ENCODE measurements at places on chromosomes 3 and 15.

- H3K27ac ChIP-seq, result no peak overlapping the region
- no peaks in the 10 kb centered on the region for H3K27me3 ChIP-seq
- no peak for DNase-seq
- no peak overlapping the region for H3K4me3 ChIP-seq
- no peaks in the 10 kb centered on the region for H3K36me3 ChIP-seq
Measured at GRCh38 chr3:31871939-31872507, 109.0 kb downstream of the OSBPL10 start.

DNA sequence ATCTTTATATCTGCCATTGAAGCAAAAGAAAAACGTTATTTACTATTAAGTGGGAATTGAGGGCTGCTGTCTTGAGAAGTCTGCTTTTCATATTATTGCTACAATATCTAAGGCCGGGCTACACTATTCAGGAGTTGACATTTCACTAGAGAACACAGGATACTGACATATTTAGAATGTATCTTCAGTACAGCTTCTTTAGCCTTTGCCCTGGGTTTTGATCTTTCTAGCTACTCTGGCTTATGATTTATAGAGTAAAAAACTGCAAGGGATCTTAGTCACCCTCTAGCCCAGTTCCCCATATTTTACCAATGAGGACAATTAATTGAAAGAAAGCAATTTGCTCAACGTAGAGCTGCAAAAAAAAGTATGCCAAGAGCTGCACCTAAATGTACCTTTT, 307.4 kb upstream of the DPPA4 start:
- H3K36me3 ChIP-seq, result no peaks in the 10 kb centered on the region
- no peaks in the 10 kb centered on the region for H3K27me3 ChIP-seq
- H3K4me3 ChIP-seq, result no peak overlapping the region
- DNase-seq, result no peak
- no peaks in the 10 kb centered on the region for H3K4me1 ChIP-seq
- no peak overlapping the region for H3K27ac ChIP-seq

- no peak overlapping the region for H3K4me3 ChIP-seq
- no peaks in the 10 kb centered on the region for H3K27me3 ChIP-seq
- DNase-seq, result no peak
Measured at GRCh38 chr3:32888739-32889138, 62.7 kb upstream of the CCR4 start.

DNA sequence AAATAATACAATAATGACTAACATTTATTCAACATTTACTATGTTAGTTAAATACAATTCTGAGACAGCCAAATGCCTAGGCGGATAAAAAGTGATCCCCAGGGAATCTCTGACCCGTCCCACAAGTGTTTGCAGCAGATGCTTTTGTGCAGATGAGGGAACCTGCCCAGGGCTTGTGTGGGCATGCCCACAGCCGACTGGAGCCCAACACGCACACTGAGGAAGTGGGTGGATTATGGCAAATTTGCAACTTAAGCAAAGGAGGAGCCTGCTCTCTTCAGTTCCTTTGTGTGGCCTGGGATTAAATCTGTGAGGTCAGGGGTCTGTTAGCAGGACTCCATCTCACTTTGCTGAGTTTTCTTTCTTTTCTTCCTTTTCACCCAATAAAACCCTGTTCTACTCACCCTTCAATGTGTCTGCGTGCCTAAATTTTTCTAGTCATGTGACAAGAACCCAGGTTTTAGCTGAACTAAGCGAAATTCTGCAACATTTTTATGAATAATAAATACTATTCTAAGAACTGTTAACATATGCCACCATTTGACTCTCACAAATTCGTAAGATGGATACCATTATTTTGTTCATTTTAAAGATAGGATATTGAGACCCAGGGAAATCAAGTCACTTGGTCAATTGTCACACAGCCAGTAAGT, 13.9 kb upstream of the RTP1 start:
- no peaks in the 10 kb centered on the region for H3K36me3 ChIP-seq
- no peak overlapping the region for H3K27ac ChIP-seq
- no peak for DNase-seq
- no peaks in the 10 kb centered on the region for H3K4me1 ChIP-seq
- H3K27me3 ChIP-seq, result no peaks in the 10 kb centered on the region

DNA sequence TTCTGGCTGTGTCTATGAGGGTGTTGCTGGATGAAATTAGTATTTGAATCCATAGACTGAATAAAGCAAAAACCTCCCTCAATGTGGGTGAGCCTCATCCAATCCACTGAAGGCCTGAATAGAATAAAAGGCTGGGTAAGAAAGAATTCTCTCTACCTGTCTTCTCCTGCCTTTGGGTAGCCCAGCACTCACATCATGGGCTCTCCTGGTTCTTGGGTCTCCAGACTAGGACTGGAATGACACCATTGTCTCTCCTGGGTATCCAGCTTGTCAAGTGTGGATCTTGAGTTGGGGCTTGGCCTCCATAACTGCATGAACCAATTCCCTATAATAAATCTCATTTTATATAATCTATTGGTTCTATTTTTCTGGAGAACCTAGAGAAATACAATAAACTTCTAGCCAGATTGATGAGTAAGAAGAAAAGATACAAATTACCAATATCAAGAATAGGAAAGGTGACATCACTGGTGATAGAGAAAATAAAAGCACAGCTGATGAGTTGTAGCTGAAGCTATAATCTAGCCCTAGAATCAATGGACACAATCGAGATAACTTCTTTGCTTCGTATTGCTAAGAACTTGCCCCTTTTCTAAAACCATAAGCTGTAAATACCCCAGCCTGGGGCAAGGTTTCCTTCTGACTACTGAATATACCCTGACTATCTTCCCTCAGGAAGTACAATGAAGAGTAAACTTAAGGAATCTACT, 106.4 kb downstream of the ANO10 start:
- no peaks in the 10 kb centered on the region for H3K4me1 ChIP-seq
- no peaks in the 10 kb centered on the region for H3K27me3 ChIP-seq
- peaks cover 3% of the 10 kb centered on the region for H3K36me3 ChIP-seq
- DNase-seq, result no peak
- H3K4me3 ChIP-seq, result no peak overlapping the region

GRCh38 chr3:156632601-156633000, 41.8 kb upstream of the TIPARP start:
- H3K4me1 ChIP-seq, result no peaks in the 10 kb centered on the region
- no peak for DNase-seq
- H3K4me3 ChIP-seq, result no peak overlapping the region
- no peak overlapping the region for H3K27ac ChIP-seq
- no peaks in the 10 kb centered on the region for H3K27me3 ChIP-seq

GRCh38 chr3:31851278-31851677, 129.8 kb downstream of the OSBPL10 start:
- no peaks in the 10 kb centered on the region for H3K4me1 ChIP-seq
- no peaks in the 10 kb centered on the region for H3K36me3 ChIP-seq
- DNase-seq, result no peak
- H3K27me3 ChIP-seq, result no peaks in the 10 kb centered on the region

DNA sequence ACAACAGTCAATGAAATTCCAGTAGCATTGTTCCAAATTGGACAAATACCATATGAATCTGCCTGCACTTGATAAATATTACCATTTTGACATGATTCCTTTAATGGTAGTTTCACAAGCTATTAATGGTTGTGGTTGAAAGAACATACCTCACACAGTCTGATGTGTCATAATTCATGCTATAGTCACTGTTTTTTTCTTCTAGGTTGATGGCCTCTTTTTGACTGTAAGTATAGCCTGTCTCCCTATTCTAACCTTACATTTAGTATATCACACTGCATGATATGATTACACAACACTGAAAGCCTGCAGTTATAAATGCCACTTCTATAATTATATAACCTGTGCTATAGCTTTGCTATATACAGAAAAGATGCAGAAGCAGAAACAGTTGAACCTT, 834.1 kb downstream of the NSUN3 start:
- H3K4me1 ChIP-seq, result no peaks in the 10 kb centered on the region
- H3K36me3 ChIP-seq, result no peaks in the 10 kb centered on the region
- DNase-seq, result no peak
- H3K27me3 ChIP-seq, result no peaks in the 10 kb centered on the region
- H3K27ac ChIP-seq, result no peak overlapping the region
- H3K4me3 ChIP-seq, result no peak overlapping the region

- no peaks in the 10 kb centered on the region for H3K4me1 ChIP-seq
- DNase-seq, result no peak
- no peak overlapping the region for H3K4me3 ChIP-seq
Measured at GRCh38 chr3:178680037-178680436, 143.8 kb downstream of the KCNMB2 start.

- H3K4me3 ChIP-seq, result no peak overlapping the region
- no peak for DNase-seq
- H3K36me3 ChIP-seq, result no peaks in the 10 kb centered on the region
Measured at GRCh38 chr15:88989578-88989977, 76.4 kb upstream of the MFGE8 start.

GRCh38 chr3:71581457-71582035, 2.0 kb downstream of the FOXP1 start:
- peak overlapping the region; percentile 98 for H3K27ac ChIP-seq
- H3K4me3 ChIP-seq, result peak overlapping the region; percentile 67
- H3K4me1 ChIP-seq, result no peaks in the 10 kb centered on the region
- no peaks in the 10 kb centered on the region for H3K27me3 ChIP-seq
- peak; percentile 41 for DNase-seq
- H3K36me3 ChIP-seq, result no peaks in the 10 kb centered on the region

DNA sequence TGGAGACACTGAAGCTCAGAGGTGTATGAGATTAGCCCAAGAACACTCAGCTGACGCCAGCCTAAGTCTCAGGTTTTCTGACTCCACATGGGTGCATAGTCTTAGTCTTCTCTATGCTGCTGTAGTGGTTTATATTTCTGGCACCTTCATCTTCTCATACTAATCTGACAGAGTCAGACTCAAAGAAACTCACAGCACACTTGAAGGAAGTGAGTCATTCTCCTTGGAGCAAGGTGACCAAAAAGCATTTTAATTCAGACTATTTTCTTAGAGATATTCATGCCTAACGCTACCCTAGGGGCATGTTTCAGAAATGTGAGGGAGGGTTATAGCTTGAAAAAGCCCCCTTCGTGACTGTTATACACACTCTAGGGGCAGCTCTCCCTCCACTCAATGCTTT, 775.3 kb upstream of the ARPP21 start:
- H3K4me3 ChIP-seq, result no peak overlapping the region
- no peaks in the 10 kb centered on the region for H3K27me3 ChIP-seq
- H3K4me1 ChIP-seq, result no peaks in the 10 kb centered on the region
- H3K36me3 ChIP-seq, result no peaks in the 10 kb centered on the region
- H3K27ac ChIP-seq, result no peak overlapping the region

- peak overlapping the region; percentile 98 for H3K27ac ChIP-seq
- H3K4me3 ChIP-seq, result no peak overlapping the region
- no peaks in the 10 kb centered on the region for H3K27me3 ChIP-seq
- no peaks in the 10 kb centered on the region for H3K36me3 ChIP-seq
Measured at GRCh38 chr15:63054281-63054683, 11.7 kb downstream of the TPM1 start.

GRCh38 chr3:114566162-114566755, 272.4 kb downstream of the TIGIT start:
- H3K4me1 ChIP-seq, result no peaks in the 10 kb centered on the region
- H3K4me3 ChIP-seq, result no peak overlapping the region
- DNase-seq, result no peak

DNA sequence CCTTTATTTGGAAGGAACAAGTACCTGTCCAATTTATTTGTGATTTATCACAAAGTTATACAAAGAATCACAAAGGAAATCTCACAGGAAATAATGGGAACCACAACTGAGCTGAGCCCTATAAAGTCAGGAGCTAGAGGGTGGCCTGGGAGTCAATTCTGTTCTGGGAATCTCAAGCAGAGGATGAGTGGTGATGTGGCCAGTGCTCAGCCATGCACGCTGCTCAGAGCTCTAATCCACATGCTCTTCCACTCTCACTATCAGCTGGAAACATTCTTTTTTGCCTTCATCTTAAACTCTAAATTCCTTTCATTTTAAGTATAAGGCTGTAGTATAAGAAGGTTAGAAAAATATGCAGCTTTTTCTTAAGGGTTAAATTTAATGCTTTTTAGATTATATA, 36.6 kb downstream of the UACA start:
- DNase-seq, result no peak
- H3K27me3 ChIP-seq, result no peaks in the 10 kb centered on the region
- no peak overlapping the region for H3K4me3 ChIP-seq
- no peak overlapping the region for H3K27ac ChIP-seq

DNA sequence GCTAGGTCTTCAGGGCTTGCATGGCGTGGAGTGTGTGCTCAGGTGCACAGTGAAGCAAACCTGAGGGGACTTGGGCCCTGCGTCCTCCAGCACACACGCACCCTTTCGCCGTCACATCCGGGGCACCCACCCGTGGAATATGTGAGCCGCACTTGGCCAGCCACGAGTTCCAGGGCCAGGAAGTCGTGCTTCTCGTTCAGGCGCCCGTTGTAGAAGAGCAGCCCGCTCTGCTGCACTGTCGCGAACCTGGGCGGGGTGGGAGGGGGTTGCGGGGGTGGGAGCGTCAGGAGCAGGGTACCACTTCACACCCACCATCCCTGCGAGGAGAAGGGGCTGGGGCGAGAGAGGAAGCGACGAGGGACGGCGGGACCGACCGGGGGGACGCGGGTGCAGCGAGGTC, 7.1 kb downstream of the CELSR3 start:
- DNase-seq, result no peak
- H3K27me3 ChIP-seq, result no peaks in the 10 kb centered on the region
- peak overlapping the region; percentile 64 for H3K27ac ChIP-seq
- peak overlapping the region; percentile 40 for H3K4me3 ChIP-seq
- no peaks in the 10 kb centered on the region for H3K36me3 ChIP-seq
- H3K4me1 ChIP-seq, result no peaks in the 10 kb centered on the region

- DNase-seq, result no peak
- no peaks in the 10 kb centered on the region for H3K27me3 ChIP-seq
- H3K27ac ChIP-seq, result no peak overlapping the region
Measured at GRCh38 chr3:125050488-125051090, 5.2 kb downstream of the HEG1 start.

DNA sequence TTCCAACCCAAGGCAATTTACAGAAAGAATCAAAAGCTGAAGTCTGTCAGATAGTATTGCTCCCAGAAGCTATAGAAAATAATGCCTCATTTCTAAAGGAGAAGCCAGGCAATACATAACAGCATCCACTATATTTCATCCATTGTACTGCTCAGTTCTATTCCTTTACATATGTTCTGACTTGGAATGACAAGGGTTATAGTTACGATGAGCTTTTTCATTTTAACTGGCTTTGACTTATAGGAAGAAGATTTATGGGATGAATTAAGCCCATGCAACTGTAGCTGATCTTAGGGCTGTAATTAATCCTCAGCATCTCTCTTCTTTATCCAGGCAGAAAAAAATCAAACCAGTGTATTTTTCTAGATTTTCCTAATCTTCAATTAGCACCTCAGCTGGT, 676.3 kb upstream of the CCDC54 start:
- H3K27me3 ChIP-seq, result no peaks in the 10 kb centered on the region
- no peak overlapping the region for H3K27ac ChIP-seq
- no peaks in the 10 kb centered on the region for H3K36me3 ChIP-seq

DNA sequence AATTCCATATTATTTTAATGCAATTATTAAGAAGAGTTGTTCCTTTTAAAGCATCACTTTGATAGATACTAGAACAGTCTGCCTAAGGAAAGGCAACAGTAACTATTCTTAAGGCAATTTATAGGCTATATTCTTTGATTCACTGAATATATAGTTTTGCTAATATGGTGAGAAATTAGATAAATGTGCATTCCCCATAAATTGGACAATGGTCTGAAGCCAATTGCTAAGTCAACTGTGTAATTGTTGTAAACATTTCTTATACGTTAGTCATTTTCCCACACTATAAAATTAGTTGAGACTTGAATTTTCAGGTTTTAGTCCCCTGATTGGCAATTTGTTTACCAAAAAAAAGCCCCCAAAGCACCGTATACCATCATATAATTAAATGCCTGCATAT, 263.0 kb upstream of the NECTIN3 start:
- DNase-seq, result no peak
- no peaks in the 10 kb centered on the region for H3K36me3 ChIP-seq
- H3K4me1 ChIP-seq, result no peaks in the 10 kb centered on the region
- no peak overlapping the region for H3K27ac ChIP-seq
- H3K27me3 ChIP-seq, result no peaks in the 10 kb centered on the region

All from uterus (tissue), 4 donors.